Hepatic stellate cell (primary cell): ENCODE measurements at places on chromosomes 16 and 17.
A peak's percentile ranks its signal among the peaks of the same experiment; 100 is the strongest.

GRCh38 chr16:17168181-17168580 is 302.6 kb downstream of the XYLT1 start:
- no peak for DNase-seq

DNA sequence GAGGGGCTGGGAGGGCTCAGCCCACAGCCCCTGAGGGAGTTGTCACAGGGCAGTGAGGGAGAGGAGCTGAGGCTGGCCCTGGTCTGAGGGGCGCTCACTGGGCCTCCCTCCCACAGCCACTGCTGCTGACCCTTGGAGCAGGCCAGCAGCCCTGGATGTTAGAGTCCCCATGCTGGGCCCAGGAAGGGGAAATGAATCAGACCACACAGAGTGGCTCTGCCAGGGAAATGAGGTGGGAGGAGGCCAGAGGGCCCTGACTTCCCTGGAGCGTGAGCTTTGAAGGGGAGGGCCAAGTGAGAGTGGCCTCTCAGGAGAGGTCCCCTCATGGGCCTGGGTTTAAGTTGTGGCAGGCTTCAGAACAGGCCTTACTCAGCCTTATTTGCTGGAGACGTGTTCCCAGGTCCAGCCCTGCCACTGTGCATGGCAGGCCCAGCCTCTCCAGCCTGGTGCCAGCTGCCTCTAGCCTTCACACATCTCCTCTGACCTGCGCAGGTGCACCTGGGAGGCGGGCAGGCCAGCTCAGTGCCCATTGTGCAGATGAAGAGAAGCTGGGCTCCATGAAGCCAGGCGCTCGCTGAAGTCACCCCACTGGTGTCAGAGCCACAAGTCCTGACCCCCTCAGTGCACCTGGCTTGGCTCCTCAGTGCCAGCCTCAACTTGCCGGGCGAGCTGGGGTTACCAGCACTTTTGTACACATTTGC is 15.4 kb downstream of the GPT2 start:
- no peak for DNase-seq

GRCh38 chr16:46583036-46583435 is 38.1 kb downstream of the SHCBP1 start:
- DNase-seq, result no peak

- DNase-seq, result no peak
These were observed 129.1 kb downstream of the SNX11 start for GRCh38 chr17:48236681-48237134.

GRCh38 chr17:43337684-43338428 is 60.9 kb upstream of the ARL4D start:
- DNase-seq, result no peak

DNA sequence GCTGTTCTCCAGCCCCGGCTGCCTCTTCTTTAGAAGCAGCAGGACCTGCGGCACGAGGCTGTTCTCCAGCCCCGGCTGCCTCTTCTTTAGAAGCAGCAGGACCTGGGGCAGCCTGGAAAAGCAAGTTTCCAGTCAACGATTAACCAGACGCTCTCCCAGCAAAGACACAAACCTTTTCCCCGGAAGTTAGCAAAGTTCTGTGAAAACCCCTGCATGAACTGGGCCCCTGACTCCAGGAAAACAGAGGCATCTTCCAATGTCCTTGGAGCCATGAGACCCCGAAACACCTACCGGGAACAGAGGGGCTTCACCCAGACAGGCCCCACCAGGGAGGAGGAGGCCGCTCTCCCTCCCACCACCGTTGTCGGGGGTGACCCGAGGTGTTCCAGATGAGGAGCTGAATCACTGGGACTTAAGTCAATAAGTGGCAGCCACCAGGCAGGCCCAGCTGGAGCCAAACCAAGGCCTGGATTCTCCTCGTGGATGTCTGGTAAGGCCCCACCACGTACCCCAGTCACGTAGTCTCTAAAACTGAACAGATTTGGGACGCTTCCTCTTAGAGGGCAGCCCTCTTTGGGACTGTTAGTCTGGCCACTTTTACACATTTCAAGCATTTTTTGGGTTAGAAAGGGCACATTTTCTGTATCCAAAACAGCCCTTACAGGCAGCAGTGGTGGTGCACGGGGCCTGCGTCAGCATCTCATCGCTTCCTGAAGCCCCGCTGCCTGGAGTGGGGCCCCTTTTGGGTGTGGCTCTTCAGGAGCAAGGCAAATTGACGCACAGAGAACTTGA is at the start of gene RPH3AL:
TSS of gene RPH3AL (minus strand) at position 387 of the 792 bp plus-strand sequence. CDS start 25,264 bp downstream, outside the sequence.
- DNase-seq, result peak; percentile 74

DNA sequence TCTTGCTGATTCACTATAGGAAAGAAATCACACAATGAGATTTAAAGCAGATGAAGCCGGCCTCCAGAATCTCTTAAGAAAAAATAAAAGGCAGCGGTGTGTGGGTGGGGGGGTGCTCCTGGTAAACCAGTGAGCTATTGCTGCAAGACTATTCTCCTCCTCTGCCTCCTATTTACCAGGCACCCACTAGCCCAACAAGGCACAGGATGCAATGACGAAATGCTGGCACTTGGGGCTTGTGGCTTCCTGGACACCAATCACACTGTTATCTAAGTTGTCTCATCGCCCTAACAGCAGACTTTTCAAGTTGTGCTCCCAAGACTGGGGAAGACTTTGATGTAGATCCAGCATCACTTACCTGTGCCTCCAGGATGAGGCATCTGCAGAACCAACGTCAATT is 50.2 kb upstream of the NDRG4 start:
- no peak for DNase-seq

DNA sequence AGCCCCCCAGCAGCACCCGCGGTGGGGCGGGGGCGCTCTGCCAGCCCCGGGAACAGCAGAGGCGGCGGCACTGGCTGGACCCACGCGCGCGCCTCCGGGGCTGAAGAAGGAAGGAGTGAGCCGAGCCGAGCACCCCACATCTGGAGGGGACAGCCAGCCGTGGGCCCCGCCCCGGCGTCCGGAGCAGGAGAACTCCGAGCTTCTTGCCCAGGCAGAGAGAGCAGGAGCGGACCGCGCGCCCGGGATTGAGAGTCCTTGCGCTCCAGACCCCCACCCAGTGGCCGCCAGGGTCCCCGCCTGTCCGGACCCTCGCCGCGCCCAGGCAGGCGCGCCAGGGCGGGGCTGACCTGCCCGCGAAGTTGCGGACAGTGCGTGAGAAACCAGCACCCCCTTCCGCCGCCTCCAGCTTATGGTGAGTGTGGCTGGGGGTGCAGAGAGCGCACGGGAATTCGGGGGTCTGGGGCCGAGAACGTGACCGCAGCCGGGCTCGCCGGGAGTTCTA is 921.9 kb upstream of the EEF2KMT start:
- no peak for DNase-seq

- no peak for DNase-seq
These were observed 80.6 kb downstream of the BRIP1 start for GRCh38 chr17:61782683-61783082.

- no peak for DNase-seq
These were observed 729 bp downstream of the P2RX5 start for GRCh38 chr17:3695129-3695722.

DNA sequence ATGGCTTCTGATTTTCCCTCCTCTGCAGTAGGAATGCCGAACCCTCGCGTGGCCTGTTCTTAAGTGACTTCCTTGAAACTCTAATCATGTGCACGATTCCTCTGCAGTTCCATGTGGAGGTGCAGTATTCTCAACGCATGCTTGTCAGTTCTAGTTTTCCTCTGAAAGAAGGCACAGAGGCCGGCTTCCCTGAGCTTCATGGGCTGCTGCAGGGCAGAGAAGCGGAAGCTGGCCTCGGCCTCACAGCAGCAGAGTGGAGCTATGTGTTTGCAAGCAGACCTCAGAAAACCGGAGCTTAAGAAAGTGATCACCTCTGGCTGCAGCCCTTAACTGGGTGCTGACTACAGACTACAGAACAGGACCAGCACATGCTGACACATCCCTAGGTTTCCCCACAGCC is 500.7 kb downstream of the GRIN2A start:
- no peak for DNase-seq

DNA sequence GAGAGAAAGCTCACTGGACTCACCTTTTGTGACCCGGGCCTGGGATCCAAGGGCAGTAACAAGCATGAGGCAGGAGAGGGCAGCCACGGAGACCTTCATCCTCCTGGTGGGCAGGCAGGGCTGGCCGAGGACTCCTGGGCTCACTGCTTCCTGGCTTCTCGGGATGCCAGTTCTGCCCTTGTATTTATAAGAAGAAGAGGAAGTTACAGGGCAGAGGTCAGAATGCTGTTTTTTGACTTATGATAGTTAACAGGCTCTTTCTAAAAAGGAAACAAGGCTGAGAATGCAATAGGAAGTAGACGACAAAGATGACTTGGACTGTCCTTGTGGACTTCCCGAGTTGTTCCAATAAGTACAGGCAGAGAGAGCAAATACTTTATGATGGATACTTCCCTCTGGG is at the start of gene CCL23:
TSS of gene CCL23 (minus strand) at position 174 of the 400 bp plus-strand sequence. CDS start at position 99, 75 bp downstream.
- no peak for DNase-seq

DNA sequence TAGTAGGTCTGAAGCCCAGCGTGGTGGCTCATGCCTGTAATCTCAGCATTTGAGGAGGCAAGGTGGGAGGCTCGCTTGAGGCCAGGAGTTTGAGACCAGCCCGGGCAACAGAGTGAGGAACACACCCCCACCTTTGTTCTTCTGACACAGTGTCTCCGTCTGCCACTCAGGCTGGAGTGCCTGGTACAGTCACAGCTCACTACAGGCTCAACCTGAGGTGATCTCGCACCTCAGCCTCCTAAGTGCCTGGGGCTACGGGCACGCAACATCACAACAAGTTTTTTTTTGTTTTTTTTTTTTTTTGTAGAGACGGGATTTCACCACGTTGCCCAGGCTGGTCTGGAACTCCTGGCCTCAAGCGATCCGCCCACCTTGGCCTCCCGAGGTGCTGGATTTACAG is 6.7 kb upstream of the TLCD3A start:
- no peak for DNase-seq

DNA sequence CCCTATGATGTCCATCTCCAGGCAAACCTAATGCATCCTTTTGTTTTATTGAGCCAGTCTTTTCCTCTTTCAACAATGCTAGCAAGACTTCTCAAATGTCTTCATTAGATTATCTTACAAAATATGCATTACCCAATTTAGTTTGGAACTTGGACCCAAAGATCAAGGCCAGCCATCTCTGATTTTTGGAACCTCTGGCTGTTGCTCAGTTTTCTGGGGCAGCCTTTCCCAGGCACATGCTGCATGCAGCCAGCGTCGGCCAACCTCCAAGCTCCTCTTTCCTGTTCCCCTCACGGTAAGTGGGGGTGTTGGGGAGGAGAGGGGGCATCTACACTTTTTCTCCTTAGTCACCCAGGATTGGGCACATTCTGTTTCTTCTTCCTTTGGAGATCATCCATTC is 189.3 kb downstream of the PRKCA start:
- no peak for DNase-seq

DNA sequence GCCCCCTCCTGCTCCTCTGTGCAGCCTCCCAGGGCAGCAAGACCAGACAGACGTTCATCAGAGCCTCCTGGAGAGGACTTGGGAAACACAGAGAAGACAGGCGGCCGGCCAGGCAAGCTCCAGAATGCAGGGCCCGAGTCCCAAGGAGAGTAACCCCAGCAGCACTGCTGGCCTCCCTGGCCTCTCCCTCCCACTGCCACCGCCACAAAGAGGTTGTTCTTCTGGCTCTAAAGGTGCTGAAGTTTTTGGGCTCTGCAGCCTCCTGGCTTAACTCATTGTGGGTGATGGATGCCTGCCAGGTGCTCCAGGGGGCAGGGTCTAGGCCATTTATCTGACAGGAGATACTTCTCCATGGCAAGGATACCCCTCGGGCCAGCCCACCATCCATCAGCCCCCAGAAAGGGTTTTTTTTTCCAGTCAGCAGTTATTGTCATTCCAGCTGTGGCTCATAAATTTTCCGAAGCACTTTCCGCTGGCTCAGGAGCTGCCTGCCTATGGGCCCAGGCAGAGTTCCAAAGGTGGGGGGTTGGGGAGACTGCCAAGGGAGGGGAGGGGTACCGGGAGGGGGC is 32.0 kb upstream of the MRPS23 start:
- no peak for DNase-seq

DNA sequence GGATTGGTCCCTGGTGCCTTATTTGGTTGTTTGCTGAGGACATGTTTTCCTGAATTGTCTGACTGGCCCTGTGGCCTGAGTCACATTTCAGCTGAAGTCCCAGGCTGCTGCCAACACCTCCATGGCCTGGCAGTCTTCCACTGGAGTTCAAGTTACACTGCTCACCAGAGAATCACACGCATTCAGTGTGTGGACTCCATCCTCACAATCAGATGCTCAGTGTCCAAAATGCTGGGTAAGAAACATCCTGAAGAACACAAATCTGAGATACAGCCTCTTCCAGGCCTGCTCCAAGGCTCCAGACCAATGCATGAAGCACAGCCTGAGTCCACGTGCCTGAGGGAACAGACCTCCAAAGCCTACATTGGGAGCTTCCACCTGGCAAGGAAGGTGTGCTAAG is 19.2 kb downstream of the CD300LB start:
- DNase-seq, result no peak

DNA sequence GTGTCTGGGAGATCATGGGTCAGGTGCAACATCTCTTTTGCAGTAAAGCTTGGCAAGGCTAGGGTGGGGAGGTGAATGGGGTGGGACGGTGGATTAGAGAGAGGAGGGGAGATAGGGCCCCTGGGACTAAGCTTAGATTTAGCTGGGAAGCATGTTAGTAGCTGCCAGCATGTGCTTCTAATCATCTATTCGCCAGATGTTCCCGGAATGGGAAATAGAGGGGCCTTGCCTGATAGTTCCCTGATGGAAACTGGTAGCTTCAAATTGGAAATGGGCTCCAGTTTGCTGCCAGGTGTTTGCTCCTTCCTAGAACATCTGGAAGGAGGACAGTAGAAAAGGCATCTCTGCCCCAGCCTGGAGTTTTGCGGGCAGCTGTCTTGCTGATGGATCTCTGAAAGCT is 176.1 kb downstream of the CCDC182 start:
- DNase-seq, result no peak

- DNase-seq, result peak; percentile 95
These were observed 122.6 kb downstream of the SOCS1 start for GRCh38 chr16:11133344-11133943.

- peak; percentile 8 for DNase-seq
These were observed 74.3 kb upstream of the CES5A start for GRCh38 chr16:55949518-55949917.

DNA sequence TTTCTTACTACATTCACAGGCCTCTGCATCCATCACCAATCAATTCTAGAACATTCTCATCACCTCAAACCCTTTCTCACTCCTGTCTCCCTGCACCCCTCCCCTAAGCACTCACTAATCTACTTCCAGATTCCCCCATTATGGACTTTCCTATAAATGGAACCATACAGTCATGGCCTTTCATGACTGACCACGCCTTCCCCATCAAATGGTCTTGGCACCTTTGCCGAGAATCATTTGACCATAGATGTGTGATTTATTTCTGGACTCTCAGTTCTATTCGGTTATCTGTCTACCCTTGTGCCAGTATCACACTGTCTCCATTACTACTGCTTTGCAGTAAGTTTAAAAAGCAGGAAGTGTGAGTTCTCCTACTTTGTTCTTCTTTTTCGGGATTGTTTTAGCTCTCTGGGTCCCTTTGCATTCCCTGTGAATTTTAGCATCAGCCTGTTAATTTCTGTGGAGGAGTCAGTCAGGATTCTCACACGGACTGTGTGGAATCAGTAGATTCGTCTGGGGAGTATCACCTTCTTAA is 27.5 kb downstream of the GTF3C1 start:
- no peak for DNase-seq

GRCh38 chr17:2222901-2223616 is 80.5 kb downstream of the SMG6 start:
- no peak for DNase-seq

- no peak for DNase-seq
These were observed 19.4 kb upstream of the JPH3 start for GRCh38 chr16:87582966-87583325.

- DNase-seq, result peak; percentile 70
These were observed 35.8 kb upstream of the BCAS3 start for GRCh38 chr17:60641810-60642220.
